ENCODE measurements at places on chromosomes 7 and 10. TPM values are rescaled to one million over a fixed set of nuclear protein-coding genes. Genes with fewer than 3 reads are reported as not detected.

Gene MMD2
- not detected for total RNA-seq

Gene CALHM1
- not detected for total RNA-seq

Gene LRWD1
- total RNA-seq: 12.5 TPM

Gene LRGUK
- total RNA-seq: not detected

Gene MYL10
- not detected for total RNA-seq

Gene RPEL1
- 0.04 TPM for total RNA-seq

Gene TRIM73
- total RNA-seq: 0.08 TPM

Gene GPR15LG
- not detected for total RNA-seq

Gene GPNMB
- 2.9 TPM for total RNA-seq

Gene ACTL6B
- total RNA-seq: not detected

Gene MLXIPL
- total RNA-seq: not detected

All from hair follicular keratinocyte (primary cell).